PC-3 (cell line): ENCODE measurements at places on chromosomes 12 and 14.

DNA sequence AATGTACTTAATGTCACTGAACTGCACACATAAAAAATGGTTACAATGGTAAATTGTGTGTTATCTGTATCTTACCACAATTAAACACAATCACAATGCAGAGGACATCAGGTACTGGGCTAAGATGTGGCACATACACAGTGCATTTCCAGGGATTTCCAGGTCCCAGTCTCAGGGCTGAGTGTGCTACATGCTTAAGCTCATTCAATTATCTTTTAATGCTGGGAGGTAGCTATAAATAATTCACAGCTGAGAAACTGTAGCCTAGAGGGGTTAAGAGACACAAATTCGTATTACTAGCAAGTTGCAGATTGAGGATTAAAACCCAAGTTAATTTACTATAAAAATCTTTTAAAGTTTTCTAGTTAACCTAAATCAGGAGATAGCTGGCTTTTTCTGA is 67.1 kb downstream of the CRACR2A start:
- DNase-seq, result no peak

GRCh38 chr12:6106218-6106617 is 18.3 kb downstream of the VWF start:
- no peak for DNase-seq

DNA sequence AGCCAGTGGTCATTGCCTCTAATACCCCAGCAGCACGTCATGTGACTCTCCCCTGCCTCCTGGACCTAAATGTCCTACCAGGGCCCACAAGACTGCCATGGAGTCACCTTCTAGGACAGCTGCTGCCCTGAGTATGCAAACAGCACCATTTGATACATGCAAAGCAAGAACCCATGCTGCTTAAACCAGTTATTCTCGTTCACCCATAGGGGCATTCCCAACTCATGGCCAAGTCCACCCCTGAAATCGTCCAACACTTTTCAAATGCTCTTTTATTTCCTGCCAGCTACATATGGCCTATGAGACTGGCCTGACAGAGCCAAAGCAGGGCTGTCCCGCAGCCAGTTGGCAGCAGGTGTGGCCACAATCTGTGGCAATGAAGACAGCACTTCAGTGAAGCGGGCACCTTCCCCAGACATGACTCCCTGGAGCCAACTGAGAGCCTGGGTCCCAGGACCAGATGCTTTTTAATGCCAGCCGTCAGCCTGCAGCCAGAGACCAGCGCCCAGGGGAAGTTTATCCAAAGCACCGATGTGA is 99.9 kb downstream of the BCAT1 start:
- no peak for DNase-seq

GRCh38 chr12:95591731-95592130 is 40.5 kb upstream of the USP44 start:
- DNase-seq, result peak; percentile 23
